Natural killer cell (primary cell): ENCODE measurements at places on chromosomes 3 and 15.

DNA sequence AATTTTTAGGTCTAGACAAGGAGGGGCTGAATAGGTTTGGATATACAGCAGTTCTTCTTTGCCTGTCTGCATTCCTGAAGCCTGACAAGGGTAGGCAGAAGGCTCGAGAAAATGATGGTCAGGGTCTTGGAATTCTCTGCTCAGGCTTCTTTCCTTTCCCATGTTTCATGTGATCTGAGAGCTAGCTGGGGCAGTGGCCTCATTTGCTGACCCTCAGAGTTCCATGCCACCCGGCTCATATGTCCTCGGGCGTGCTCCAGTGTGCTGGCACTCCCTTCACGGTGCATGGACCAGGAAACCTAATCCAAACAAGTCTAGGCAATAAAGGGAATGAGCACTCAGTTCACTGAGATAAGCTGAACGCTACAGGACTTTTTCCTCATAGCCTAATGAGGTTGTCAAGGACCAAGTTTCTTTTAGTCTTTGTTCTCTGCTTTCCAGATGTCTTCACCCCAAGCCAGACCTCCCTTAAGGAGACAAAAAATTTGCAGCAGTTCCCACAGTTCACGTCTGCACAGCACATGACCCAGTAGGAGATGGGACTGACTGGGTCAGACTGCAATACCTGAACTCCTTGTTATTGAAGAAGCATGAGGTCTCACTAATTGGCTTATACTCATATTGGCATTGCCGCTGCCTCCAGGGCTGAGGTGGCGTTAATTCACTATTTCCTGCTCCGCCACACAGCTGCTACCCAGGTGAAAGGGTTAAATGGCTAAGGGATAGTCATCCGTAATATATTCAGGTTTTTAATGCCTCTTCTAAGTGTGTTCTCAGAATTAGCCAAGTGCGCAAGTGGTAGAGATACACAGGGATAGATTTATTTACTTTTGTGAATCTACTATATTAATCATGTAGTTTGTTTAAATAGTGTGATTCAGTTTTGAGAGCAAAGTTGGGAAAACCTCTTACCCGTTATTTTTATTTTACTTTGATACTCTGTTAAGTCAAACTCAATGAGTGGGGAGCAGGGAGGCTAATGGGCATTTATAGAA is 15.3 kb upstream of the RTP4 start:
- DNase-seq: no peak
- no peak overlapping the region for H3K27ac ChIP-seq
- H3K4me1 ChIP-seq: no peaks in the 10 kb centered on the region

- H3K4me3 ChIP-seq: no peak overlapping the region
- DNase-seq: no peak
- no peak overlapping the region for H3K27ac ChIP-seq
- H3K4me1 ChIP-seq: peaks cover 31% of the 10 kb centered on the region
- H3K27me3 ChIP-seq: no peaks in the 10 kb centered on the region
Measured at GRCh38 chr15:75025107-75025506, 1.7 kb downstream of the PPCDC start.

DNA sequence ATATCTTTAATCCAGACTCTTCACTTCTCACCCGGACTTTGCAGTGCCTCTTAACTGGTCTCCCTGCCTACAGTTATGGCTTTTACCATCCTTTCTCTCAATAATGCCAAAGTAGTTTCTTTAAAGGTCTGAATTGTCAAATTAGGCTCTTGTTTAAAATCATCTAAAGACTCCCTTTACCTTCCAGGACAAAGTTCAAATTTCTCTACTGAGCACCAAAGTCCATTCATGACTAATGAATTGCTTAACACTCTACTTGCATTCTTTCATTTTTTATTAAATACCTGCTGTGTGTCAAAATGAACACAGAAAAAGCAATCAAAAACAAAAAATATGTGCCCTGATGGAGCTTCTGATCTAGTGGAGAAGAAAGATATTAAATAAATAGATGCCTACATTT is 472.4 kb upstream of the UBE2E2 start:
- no peak overlapping the region for H3K27ac ChIP-seq
- no peaks in the 10 kb centered on the region for H3K4me1 ChIP-seq
- no peak for DNase-seq
- H3K36me3 ChIP-seq: no peaks in the 10 kb centered on the region
- H3K4me3 ChIP-seq: no peak overlapping the region
- H3K27me3 ChIP-seq: no peaks in the 10 kb centered on the region

DNA sequence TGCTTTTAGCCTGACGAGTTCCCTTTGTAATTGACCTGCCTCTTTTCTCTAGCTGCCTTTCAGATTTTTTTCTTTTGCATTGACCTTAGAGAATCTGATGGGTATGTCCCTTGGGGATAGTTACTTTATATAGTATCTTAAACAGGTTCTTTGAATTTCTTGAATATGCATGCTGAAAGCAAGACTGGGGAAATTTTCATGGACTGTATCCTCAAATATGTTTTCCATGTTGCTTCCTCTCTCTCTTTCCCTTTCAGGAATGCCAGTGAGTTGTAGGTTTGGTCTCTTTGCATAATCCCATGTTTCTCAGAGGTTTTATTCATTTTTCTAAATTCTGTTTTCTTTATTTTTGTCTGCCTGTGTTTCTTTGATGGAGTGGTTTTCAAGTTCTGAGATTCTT is 81.8 kb upstream of the CPNE4 start:
- no peak overlapping the region for H3K4me3 ChIP-seq
- H3K4me1 ChIP-seq: no peaks in the 10 kb centered on the region
- no peak for DNase-seq
- H3K27me3 ChIP-seq: no peaks in the 10 kb centered on the region
- no peaks in the 10 kb centered on the region for H3K36me3 ChIP-seq
